Activated T-cell treated with anti-CD3 and anti-CD28 coated beads, Interleukin-2, amount 50 U/mL, for 48 hours (primary cell): ENCODE measurements at places on chromosomes 4 and X.

- DNase-seq, result no peak
These were observed 79.7 kb downstream of the CPE start for GRCh38 chr4:165458471-165458870.

DNA sequence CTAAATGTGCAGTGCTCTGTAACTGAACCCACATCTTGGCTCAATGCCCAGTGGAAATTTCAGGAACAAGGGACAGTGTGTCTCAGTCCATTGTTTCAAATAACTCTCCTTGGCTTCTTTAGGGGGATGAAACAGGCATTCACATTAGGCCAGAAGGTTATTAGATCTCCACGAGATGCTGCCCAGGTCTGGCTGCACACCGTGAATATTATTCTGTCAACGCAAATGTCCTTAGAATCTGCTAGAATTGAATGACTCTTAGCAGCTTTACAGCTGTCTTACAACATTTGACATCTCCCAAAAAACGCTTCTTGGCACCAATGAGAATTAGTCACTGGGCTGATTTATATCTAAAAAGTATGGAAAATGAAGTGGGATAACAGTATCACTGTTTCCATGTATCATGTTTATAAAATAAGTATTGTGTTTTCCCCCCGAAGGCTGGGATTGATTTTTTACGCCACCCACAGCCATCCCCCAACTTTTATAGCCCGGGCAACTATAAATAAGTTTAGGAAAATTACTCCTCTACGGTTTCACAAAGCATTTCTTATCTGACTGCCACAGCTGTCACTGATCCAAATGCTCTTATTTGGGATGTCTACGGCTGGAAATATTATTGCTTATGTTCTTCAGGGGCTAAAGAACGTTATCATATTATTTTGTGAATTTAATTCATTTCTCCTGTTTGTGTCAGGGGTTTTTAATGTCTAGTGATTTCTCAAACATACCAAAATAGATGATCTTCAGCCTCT, 559.7 kb upstream of the FAT1 start:
- no peak for DNase-seq

DNA sequence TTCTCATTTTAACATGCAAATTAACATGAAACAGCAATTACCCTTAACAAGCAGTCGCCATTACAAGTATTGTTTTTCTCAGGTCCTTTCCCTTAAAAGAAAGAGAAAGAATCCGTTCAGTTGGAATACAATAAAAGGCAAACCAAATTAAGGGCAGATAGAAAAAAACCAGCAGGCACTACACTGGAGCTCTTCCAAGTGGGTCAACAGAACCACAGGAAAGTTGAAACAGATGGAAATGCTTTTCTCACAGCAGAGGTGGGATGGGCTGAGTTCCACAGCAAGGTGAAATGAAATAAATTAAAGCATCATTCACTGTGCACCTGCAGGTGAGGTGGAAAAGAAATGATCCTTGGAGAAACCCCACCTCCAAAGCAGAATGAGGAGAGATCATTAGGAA, 102.6 kb downstream of the APBB2 start:
- DNase-seq, result no peak

GRCh38 chr4:152575533-152575932, 39.6 kb upstream of the FBXW7 start:
- no peak for DNase-seq

DNA sequence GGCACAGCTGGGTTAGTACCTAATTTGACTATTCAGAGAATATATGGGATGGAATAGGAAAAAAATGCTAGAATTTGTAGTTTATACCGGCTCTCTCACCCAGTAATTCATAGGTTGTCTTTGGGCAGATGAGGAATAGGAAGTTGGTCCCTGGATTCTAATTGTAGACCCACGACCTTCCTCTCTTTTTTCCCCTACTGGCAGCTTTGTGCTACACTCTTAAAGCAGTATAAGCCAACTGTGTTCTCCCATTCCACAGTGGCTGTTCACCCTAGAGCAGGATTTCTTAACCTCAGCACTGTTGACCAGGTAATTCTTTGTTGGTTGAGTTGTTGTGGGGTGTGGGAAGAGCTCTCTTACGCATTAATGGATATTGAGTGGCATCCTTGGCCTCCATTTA, 92.9 kb downstream of the FNIP2 start:
- no peak for DNase-seq

GRCh38 chrX:102712216-102712966, at the start of gene GPRASP2:
TSS of gene GPRASP2 (plus strand) at chrX:102712448. CDS start at chrX:102714870, 2,422 bp downstream.
- DNase-seq, result no peak

GRCh38 chr4:141376769-141377168, 156.1 kb downstream of the ZNF330 start:
- no peak for DNase-seq
